ENCODE measurements at places on chromosomes 13 and 19.
A peak's percentile ranks its signal among the peaks of the same experiment; 100 is the strongest.

DNA sequence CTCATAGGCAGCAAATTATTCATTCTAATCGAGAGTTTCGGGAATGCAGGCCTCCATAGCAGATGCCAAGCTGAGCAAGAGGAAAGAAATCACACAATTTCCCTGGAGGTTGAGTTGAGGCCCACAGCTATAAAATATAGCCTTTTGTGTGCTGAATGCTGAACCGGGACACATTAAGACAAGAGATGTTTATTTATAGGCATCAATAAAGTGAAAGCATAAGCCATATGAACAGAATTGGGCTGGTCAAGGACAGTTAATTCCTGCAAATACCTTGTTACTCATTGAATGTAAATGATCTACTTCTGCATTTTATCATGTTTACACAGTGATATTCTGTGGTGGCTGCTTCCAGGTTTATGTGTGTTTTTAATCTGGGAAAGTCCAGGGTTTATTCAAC lies 461.7 kb downstream of the KLF12 start:
- no peak for DNase-seq
- H3K4me3 ChIP-seq: no peak overlapping the region
- H3K27ac ChIP-seq: no peak overlapping the region
- H3K27me3 ChIP-seq: no peaks in the 10 kb centered on the region
- H3K36me3 ChIP-seq: no peaks in the 10 kb centered on the region
- H3K4me1 ChIP-seq: no peaks in the 10 kb centered on the region

- no peaks in the 10 kb centered on the region for H3K36me3 ChIP-seq
- no peaks in the 10 kb centered on the region for H3K27me3 ChIP-seq
- no peaks in the 10 kb centered on the region for H3K4me1 ChIP-seq
- no peak overlapping the region for H3K4me3 ChIP-seq
Measured at GRCh38 chr13:47288546-47288945, 391.7 kb upstream of the HTR2A start.

DNA sequence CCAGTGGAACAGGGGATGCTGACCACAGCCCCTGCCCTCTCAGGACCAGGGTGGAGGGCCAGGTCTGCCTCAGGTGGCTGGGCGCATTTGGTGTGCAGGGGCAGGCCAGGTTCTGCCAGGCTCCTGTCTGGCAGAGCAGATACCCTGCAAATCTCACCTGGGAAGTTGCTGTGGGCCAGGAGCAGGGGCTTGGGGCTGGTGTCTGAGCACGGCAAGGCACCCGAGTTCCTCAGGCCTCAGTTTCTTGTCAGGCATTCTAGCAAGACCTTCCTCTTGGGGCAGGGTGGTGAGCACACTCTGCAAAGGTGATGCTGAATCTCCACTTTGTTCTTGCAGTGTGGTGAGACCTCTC lies 1.1 kb downstream of the CRTC1 start:
- H3K27me3 ChIP-seq: no peaks in the 10 kb centered on the region
- H3K36me3 ChIP-seq: no peaks in the 10 kb centered on the region
- H3K27ac ChIP-seq: no peak overlapping the region
- H3K4me3 ChIP-seq: no peak overlapping the region
- no peak for DNase-seq

DNA sequence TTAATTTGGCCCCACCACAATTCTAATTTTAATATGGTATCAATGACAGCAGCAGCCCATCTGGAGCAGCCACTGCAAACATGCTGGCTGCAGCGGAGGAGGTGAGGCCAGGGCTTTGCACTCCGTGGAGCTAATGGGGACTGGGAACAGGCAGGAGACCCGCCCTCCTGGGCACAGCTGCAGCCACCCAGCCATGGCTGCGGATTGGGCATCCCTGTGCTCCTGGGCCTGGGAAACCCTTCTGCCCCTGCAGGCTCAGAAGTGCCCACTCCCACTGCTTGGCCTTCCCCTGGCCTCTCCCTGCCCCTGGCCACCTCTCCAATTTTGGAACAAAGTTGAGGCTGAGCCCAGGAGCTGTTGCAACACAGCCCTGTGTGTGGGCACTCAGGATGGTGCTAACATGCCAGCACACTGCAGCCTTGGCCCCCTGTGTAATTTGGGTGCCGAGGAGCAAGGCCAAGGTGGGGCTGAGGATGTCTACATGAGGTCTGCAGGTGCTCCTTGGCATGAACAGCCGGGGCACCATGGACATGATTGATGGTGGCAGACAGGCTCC lies 123.6 kb downstream of the PCDH9 start:
- DNase-seq: no peak
- no peaks in the 10 kb centered on the region for H3K27me3 ChIP-seq
- H3K27ac ChIP-seq: no peak overlapping the region
- H3K36me3 ChIP-seq: no peaks in the 10 kb centered on the region
- H3K4me3 ChIP-seq: no peak overlapping the region

DNA sequence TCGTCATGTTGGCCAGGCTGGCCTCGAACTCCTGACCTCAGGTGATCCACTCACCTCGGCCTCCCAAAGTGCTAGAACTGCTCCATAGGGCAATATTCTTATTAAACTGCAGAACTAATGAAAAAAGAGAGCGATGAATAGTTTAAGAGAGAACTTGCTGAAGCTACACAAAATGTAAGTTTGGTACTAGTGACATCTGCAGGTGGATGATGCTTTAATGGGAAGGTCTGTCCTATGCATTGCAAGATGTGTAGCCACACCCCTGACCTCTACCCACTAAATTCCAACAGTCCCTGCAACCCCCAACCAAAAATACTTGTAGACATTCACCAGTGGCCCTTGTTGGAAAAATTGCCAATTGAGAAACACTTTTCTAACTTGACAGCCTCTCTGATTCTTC lies 117.8 kb downstream of the NALCN start:
- no peaks in the 10 kb centered on the region for H3K27me3 ChIP-seq
- no peaks in the 10 kb centered on the region for H3K4me1 ChIP-seq
- no peaks in the 10 kb centered on the region for H3K36me3 ChIP-seq
- no peak for DNase-seq
- H3K4me3 ChIP-seq: no peak overlapping the region
- no peak overlapping the region for H3K27ac ChIP-seq

DNA sequence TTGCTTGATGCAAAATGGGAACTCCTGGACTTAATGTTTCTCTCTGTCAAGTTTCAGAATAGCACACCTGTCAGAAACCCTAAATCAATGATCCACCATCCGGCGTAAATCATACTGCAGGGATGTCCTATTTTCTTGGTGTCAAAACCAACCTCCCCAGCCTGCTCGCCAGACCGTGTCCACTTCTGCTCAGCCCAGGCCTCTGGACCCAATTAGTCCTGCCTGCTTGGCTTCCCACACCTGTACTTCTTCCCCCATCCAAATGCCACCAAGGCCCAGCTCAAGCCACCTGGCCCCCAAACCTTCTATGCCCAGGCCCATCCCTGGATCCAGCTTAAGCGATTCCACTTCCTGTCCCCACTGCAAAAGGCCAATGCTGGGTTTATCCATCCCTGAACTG lies 25.1 kb upstream of the PEPD start:
- H3K36me3 ChIP-seq: no peaks in the 10 kb centered on the region
- H3K4me1 ChIP-seq: no peaks in the 10 kb centered on the region
- no peak for DNase-seq
- no peak overlapping the region for H3K27ac ChIP-seq
- no peaks in the 10 kb centered on the region for H3K27me3 ChIP-seq

DNA sequence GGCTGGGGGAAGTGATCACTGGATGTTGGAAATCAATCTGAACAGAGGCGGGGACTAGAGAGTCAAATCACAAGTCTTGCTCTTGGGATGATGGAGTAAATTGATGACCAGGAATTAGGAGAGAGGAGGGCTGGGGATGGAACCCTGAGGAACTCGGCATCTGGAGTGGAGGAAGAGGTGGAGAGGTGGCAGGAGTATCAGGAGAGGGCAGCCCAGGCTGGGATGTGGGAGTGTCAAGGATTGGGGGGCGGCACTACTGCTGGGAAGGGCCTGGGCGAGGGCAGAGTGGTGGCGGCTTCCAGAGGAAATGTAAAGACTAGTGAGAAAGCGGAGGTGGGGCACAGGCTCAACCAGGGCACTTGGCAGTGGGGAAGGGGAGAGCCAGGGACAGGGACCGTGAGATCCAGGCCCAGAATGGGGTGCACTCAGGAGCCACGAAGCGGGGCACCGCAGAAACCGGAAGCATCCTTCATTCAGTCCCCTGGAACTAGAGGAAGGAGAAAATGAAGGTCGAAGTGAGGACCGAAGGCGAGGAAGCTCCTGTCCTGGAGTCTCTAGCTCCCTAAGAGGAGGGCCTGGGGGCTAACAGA lies 81.2 kb upstream of the GPR183 start:
- no peaks in the 10 kb centered on the region for H3K36me3 ChIP-seq
- DNase-seq: no peak
- no peak overlapping the region for H3K4me3 ChIP-seq
- peaks cover 25% of the 10 kb centered on the region for H3K4me1 ChIP-seq
- no peaks in the 10 kb centered on the region for H3K27me3 ChIP-seq

- no peaks in the 10 kb centered on the region for H3K27me3 ChIP-seq
- no peak overlapping the region for H3K4me3 ChIP-seq
- DNase-seq: no peak
- H3K36me3 ChIP-seq: no peaks in the 10 kb centered on the region
- no peak overlapping the region for H3K27ac ChIP-seq
Measured at GRCh38 chr13:100128373-100128772, 39.5 kb downstream of the PCCA start.

GRCh38 chr19:33722456-33723239 lies 74.0 kb upstream of the KCTD15 start:
- no peak overlapping the region for H3K27ac ChIP-seq
- DNase-seq: no peak
- H3K36me3 ChIP-seq: no peaks in the 10 kb centered on the region

DNA sequence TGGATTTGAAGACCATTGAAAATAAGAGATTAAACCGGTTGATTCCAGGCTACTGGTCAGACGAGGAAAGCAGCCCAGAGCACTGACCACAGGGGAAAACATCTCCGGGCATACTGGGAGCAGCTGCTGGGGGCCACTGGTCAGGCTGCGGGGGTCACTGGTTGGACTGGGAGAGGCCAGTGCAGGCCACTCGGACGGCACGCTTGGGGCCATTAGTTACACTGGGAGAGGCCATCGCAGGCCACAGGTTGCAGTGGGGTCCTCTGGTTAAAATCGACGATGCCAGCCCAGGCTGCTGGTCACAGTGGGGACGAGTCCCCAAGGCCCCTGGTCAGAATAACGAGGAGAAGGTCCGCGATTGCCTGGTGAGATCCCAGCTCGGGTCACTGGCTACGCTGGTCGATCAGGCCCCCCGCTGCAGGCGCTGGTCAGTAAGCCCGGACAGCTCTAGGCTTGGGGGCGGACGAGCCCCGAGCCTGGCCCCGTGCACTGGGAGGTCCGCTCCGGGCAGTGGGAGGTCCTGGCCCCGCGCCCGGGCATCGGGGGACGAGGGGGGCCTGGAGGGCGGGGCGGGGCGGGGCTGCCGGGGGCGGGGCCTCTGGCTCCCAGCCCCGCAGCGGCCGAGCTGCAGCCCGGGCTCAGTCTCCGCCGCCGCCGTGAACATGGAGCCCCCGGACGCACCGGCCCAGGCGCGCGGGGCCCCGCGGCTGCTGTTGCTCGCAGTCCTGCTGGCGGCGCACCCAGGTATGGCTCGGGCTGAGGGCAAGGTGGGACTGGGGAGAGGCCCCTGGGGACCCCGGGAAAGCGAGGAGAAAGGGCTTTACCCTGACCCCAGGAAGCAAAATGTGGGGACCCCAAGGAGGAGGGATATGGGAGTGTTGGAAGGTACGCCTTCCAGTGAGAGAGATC lies at the start of gene BCAM:
Gene BCAM (plus strand): TSS at position 641 of the 909 bp plus-strand sequence. CDS start 22 bp downstream, at position 663.
- H3K4me1 ChIP-seq: peaks cover 21% of the 10 kb centered on the region
- no peaks in the 10 kb centered on the region for H3K36me3 ChIP-seq
- H3K27me3 ChIP-seq: no peaks in the 10 kb centered on the region
- peak within 1 kb of the TSS; percentile 63 for H3K4me3 ChIP-seq
- peak within 1 kb of the TSS; percentile 14 for H3K27ac ChIP-seq
- peak; percentile 85 for DNase-seq

- no peak for DNase-seq
- no peaks in the 10 kb centered on the region for H3K27me3 ChIP-seq
- no peak overlapping the region for H3K27ac ChIP-seq
Measured at GRCh38 chr19:5542665-5543064, 25.1 kb downstream of the TINCR start.

DNA sequence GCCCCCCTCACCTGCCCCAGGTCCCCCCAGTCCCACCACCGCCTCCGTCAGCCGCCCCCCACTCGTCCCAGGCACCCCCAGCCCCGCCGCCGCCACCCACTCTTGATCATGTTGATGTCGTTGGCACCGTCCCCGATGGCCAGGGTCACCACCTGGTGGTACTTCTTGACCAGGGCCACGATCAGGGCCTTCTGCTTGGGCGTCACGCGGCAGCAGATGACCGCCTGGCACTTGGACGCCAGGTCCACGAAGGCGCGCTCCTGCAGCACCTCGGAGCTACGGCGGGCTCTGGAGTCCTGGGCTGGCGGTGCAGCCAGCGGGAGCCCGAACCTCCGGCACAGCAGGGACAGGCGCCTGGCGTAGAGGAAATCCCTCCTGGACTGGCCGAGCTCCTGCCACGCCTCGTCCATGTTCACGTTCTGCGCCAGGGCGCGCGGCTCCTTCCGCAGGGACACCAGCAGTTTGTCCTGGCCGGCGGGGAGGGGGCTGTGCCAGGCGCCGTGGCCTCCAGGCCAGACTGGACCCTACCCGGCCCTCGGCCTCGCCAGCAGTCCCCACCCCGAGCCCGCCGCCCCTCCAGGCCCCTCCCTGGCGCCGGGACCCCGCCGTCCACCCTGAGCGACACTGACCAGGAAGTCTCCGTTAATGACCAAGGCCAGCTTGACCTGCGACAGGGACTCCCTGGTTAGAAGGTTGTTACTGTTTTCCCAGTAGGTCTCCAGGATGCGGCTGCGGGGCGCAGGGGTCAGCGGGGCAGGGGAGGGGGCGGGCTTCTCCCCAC lies 22.6 kb downstream of the ATP8B3 start:
- peaks cover 6% of the 10 kb centered on the region for H3K4me1 ChIP-seq
- DNase-seq: no peak
- no peaks in the 10 kb centered on the region for H3K36me3 ChIP-seq
- H3K4me3 ChIP-seq: peak overlapping the region; percentile 36
- no peaks in the 10 kb centered on the region for H3K27me3 ChIP-seq

- no peak overlapping the region for H3K27ac ChIP-seq
- no peaks in the 10 kb centered on the region for H3K27me3 ChIP-seq
- H3K36me3 ChIP-seq: no peaks in the 10 kb centered on the region
- H3K4me1 ChIP-seq: no peaks in the 10 kb centered on the region
- no peak overlapping the region for H3K4me3 ChIP-seq
Measured at GRCh38 chr13:30763786-30764413, 28.6 kb downstream of the ALOX5AP start.

DNA sequence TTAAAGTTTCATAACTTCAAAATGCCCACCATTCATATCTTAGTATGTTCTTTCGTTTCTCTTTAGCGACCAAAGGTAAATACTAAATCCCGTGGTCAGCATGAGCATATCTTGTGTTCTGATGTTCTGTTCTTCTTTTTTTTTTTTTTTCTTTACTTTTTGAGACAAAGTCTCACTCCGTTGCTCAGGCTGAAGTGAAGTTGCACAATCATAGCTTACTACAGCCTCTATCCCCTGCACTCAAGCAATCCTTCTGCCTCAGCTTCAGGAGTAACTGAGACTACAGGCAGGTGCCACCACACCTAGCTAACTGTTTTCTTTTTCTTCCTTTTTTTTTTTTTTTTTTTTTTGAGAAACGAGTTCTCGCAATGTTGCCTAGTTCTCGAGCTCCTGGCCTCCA lies 60.9 kb upstream of the ATP12A start:
- H3K27me3 ChIP-seq: no peaks in the 10 kb centered on the region
- no peaks in the 10 kb centered on the region for H3K36me3 ChIP-seq
- H3K27ac ChIP-seq: no peak overlapping the region
- DNase-seq: no peak
- no peaks in the 10 kb centered on the region for H3K4me1 ChIP-seq
